ENCODE measurements at places on chromosomes 13 and 19. TPM values are rescaled to one million over a fixed set of nuclear protein-coding genes. Genes with fewer than 3 reads are reported as not detected.

GRCh38 chr13:114019367-114019766 is 45.5 kb upstream of the C13orf46 start:
- no peak overlapping the region for H3K27ac ChIP-seq
- H3K27me3 ChIP-seq, result no peaks in the 10 kb centered on the region
- no peak for DNase-seq
- no peaks in the 10 kb centered on the region for H3K36me3 ChIP-seq

DNA sequence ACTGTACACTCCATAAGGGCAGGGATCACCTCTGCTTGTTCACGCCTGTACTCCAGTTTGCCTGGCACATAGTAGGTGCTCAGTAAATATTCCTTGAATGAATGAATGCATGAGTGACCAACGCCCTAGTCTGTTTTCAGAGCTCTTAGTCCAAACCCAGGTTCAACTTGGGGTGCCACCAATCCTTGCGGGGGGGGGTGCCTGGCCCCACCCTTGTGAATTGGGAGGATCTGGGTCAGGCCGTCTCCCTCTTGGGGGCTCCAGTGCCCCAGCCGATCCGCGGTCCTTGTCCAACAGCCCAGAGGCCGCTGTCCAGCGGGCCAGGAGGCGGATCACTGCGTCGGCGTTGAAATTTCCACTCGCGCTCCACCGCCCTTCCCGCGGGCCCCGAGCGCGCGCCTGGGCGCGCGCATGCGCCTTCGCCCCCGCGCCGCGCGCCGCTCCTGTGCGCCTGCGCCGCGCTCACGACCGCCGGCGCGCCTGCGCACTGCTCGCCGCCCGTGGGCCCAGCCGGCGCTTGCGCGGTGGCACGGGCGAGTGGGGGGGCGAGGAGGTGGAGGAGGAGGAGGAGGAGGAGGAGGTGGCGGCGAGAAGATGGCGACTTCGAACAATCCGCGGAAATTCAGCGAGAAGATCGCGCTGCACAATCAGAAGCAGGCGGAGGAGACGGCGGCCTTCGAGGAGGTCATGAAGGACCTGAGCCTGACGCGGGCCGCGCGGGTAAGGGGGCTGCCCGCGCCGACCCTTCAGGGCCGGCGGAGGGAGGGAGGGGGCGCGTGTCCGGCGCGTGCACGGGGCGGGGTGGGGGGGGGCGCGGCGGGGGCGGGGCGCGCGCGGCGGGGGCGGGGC is at the start of gene CRTC1:
Gene CRTC1 (plus strand): TSS at position 572 of the 849 bp plus-strand sequence. CDS start 23 bp downstream, at position 595.
- H3K4me1 ChIP-seq, result peaks cover 10% of the 10 kb centered on the region
- no peaks in the 10 kb centered on the region for H3K27me3 ChIP-seq
- H3K4me3 ChIP-seq, result peak within 1 kb of the TSS; percentile 67
- no peak for DNase-seq
- no peaks in the 10 kb centered on the region for H3K36me3 ChIP-seq
- peak within 1 kb of the TSS; percentile 84 for H3K27ac ChIP-seq

The ZNF626 gene
- 12.7 TPM for total RNA-seq

DNA sequence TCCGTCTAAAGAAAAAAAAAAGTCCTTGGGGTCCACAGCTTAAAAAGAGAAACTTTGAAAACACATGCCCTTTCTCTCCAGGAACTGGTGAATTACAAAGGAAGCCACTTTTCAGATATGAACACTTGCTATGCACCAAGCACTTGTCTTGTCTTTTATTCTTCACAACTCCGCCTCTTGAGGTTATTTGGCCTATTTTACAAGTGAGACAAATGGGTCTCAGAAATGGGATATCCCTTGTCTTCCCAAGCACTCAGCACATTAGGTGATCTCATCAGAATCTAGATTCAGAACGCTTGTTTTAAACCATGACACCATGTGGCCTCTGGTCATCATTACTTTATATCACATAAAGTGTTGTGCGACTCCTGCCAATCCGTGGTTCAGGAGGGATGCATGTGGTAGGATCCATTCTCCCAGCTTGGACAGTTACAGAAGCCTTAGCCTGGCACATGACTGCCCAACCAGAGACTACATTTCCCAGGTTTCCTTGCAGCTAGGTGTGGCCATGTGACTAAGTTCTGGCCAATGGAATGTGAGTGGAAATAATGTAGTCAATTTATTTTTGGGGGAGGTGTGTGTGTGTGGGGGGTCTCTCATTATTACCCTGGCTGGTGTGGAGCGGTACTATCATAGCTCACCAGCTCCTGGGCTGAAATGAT is 13.9 kb downstream of the TSKS start:
- H3K4me1 ChIP-seq, result no peaks in the 10 kb centered on the region
- H3K36me3 ChIP-seq, result no peaks in the 10 kb centered on the region
- no peak overlapping the region for H3K27ac ChIP-seq
- H3K27me3 ChIP-seq, result no peaks in the 10 kb centered on the region
- no peak for DNase-seq

The OR7C1 gene
- not detected for total RNA-seq

- H3K4me3 ChIP-seq, result no peak overlapping the region
- no peak for DNase-seq
- no peaks in the 10 kb centered on the region for H3K4me1 ChIP-seq
- H3K36me3 ChIP-seq, result no peaks in the 10 kb centered on the region
- H3K27me3 ChIP-seq, result no peaks in the 10 kb centered on the region
- H3K27ac ChIP-seq, result no peak overlapping the region
Observed at GRCh38 chr13:109569958-109570711, 216.2 kb downstream of the IRS2 start.

DNA sequence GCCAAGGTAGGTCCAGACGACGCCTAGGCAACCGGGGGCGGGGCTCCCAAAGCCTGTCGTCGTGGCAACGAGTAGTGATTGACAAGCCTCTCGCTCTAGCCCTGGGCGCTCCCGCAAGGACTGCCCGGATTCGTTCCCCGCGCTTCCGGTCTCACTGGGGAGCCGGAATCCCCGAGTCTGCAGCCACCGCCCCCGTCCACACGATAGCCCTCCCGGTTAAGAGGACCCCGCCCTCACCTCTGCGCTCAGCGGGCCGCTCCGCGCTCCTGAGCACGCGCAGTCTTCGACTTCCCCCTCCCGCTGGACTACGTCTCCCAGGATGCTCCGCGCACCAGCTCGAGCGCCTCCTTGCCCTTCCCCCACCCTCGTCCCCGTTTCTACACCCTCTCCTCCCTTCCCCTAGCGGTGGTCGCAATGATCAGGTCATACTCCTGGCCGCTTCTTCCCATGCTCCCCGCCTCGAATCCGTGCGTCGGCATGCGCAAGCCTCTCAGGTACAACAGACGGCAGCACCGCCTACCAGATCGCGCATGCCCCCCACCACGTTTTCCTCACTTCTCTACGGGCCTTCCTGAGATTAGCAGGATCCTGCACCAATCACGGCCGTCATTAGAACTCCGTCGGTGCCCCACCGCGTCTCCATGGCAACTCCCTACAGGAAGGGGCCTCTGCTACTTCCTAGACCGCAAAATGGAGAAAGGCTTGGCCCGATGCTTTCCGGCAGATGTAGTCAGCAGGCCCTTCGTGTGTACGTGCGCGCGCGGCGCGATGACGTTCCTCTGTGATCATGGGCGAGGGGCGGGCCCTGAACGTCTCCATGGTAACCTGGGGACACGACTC is at the start of gene MZF1:
Gene MZF1 (minus strand): TSS at position 518 of the 840 bp plus-strand sequence. CDS start 1,946 bp downstream, outside the sequence.
- H3K4me1 ChIP-seq, result peaks cover 7% of the 10 kb centered on the region
- DNase-seq, result peak; percentile 98
- no peaks in the 10 kb centered on the region for H3K36me3 ChIP-seq
- no peaks in the 10 kb centered on the region for H3K27me3 ChIP-seq
- peak within 1 kb of the TSS; percentile 64 for H3K4me3 ChIP-seq

The NRTN gene
- 0.80 TPM for total RNA-seq

GRCh38 chr13:36815062-36815461 is 4.0 kb upstream of the RFXAP start:
- peaks cover 4% of the 10 kb centered on the region for H3K27me3 ChIP-seq
- 0 out of 2 replicates have a peak, but pooled peaks cover 4% of the 10 kb centered on the region for H3K4me1 ChIP-seq
- H3K4me3 ChIP-seq, result no peak overlapping the region
- H3K36me3 ChIP-seq, result no peaks in the 10 kb centered on the region
- no peak overlapping the region for H3K27ac ChIP-seq

DNA sequence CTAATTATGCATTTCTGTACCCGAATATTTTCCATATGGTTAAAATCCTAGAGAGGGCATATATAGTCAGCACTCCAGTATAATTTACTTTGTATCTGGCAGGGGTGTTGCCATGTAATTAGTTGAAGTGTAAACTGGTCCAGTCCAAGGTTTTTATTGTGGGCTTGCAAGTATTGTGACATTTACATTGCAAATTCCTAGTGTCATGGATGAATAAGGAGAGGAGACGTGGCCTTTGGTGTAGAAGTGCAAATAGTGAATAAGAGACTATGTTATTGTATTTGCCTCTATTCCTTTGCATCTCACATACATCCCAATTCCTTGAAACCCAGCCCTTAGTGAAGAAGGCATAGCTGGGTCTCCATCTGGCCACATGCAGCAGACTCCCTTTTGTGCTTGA is 330.6 kb downstream of the ATP8A2 start:
- no peak for DNase-seq
- H3K36me3 ChIP-seq, result no peaks in the 10 kb centered on the region
- no peaks in the 10 kb centered on the region for H3K27me3 ChIP-seq
- no peak overlapping the region for H3K27ac ChIP-seq

The PRR19 gene
- 2.1 TPM for total RNA-seq

The PTPRS gene
- total RNA-seq, result 85.4 TPM

- no peak for DNase-seq
- H3K4me3 ChIP-seq, result no peak overlapping the region
- H3K27ac ChIP-seq, result no peak overlapping the region
- H3K27me3 ChIP-seq, result no peaks in the 10 kb centered on the region
Observed at GRCh38 chr19:5615756-5616327, 6.7 kb downstream of the SAFB2 start.

The OR7D2 gene
- not detected for total RNA-seq

DNA sequence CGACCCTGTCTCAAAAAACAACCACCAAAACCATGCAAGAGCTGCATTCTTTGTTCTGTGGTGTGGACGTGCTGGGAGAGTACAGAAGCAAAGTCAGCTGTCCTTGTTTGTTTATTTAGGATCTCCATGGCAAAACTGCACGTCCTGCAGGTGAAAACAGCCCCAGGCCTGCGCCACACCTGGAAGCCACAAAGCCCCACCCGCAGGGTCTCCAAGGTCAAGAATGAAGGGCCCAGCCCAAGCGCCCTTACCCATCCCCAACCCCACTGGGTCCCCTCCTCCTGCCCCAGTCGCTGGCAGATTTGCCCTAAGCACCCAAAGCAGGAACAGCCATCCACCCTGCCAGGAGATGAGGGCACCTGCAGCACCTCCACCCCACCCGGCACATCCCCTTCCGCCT is 10.5 kb downstream of the MBD3 start:
- no peaks in the 10 kb centered on the region for H3K27me3 ChIP-seq
- no peaks in the 10 kb centered on the region for H3K4me1 ChIP-seq
- H3K4me3 ChIP-seq, result no peak overlapping the region
- H3K27ac ChIP-seq, result no peak overlapping the region
- H3K36me3 ChIP-seq, result no peaks in the 10 kb centered on the region
- no peak for DNase-seq

The ATXN8OS gene
- not detected for total RNA-seq

All from Panc1 (cell line).